Colonic mucosa (tissue), 4 donors: ENCODE measurements at places on chromosomes 7 and 10. TPM values are rescaled to one million over a fixed set of nuclear protein-coding genes. Genes with fewer than 3 reads are reported as not detected.

DNA sequence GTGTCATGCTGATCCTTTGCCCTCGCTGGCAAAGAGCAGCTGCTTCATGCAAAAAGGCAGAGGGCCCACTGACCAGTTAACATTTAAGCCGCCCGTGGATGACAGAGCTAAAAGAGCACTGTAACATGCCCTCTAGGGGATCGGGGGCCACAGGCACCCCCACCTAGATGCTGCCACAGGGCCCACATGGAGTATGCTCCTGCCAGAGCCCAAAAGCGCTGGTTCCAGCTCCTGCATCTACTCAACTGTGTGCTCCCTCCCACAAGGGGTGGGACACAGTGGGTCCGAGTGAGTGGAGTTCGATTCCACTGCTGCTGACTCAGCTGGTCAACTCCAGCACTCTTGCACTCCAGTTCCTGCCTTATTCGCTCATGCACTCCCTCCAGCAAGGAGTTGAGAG is 199.8 kb upstream of the CNTNAP2 start:
- DNase-seq = no peak
- no peak overlapping the region for H3K4me3 ChIP-seq
- no peaks in the 10 kb centered on the region for H3K4me1 ChIP-seq
- H3K36me3 ChIP-seq = no peaks in the 10 kb centered on the region

- no peak overlapping the region for H3K4me3 ChIP-seq
- H3K27me3 ChIP-seq = no peaks in the 10 kb centered on the region
- no peak overlapping the region for H3K27ac ChIP-seq
- H3K36me3 ChIP-seq = no peaks in the 10 kb centered on the region
Observed at GRCh38 chr10:127619546-127620325, 70.6 kb downstream of the NPS start.

GRCh38 chr10:121024905-121025584 is 173.9 kb downstream of the WDR11 start:
- no peaks in the 10 kb centered on the region for H3K27me3 ChIP-seq
- H3K36me3 ChIP-seq = no peaks in the 10 kb centered on the region
- no peak overlapping the region for H3K27ac ChIP-seq

DNA sequence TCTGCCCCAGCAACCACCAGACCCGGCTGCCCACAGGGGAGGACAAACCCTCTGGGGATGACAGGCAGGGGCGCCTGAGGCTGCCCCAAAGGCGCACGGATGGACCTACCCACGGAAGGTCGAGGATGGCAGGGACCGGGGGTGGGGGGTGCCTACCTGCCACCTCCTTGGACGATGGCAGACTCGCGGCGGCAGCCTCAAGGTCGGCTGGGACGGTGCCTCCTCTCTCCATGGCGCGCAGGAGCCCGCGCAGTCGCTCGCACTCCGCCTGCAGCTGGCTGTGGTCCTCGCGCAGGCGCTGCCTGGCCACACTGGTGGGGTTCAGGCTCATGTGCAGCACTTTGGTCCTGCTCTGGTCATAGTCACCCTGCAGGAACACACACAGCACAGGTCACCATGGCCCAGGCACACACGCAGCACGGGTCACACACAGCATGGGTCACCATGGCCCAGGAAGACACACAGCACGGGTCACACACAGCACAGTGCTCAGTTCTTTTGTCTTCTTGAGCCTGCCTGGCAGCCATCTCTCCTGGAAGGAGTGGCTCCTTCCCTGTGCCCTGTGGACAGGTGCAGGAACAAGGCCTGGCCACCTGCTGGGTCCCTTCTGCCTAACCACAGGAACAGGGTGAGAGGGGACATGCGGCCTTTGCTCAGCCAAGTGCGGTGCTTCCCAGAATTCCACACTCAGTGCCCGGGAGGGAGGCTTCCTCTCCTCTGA is 266.6 kb downstream of the ELFN1 start:
- no peaks in the 10 kb centered on the region for H3K27me3 ChIP-seq
- H3K27ac ChIP-seq = no peak overlapping the region
- DNase-seq = no peak

DNA sequence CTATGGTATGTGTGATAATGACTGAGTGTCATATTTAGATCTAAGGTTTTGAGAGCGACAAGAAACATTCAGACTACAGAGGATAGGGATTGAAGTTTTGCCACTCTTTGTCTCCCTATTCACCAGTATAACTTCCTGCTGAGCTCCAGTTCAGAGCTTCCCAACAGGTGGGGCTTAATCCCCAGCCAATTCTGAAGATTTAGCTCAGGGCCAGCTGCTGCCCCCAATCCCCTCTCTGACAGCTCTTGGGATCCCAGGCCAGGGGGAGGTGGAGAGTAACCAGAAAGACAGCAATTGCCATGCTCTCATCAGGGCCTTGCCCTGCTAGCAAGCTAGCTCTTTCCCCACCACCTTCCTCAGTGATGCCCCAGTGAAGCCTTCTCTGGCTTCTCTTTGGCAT is 57.8 kb downstream of the TRIL start:
- no peak for DNase-seq
- H3K27me3 ChIP-seq = no peaks in the 10 kb centered on the region
- H3K4me3 ChIP-seq = no peak overlapping the region
- H3K4me1 ChIP-seq = no peaks in the 10 kb centered on the region

DNA sequence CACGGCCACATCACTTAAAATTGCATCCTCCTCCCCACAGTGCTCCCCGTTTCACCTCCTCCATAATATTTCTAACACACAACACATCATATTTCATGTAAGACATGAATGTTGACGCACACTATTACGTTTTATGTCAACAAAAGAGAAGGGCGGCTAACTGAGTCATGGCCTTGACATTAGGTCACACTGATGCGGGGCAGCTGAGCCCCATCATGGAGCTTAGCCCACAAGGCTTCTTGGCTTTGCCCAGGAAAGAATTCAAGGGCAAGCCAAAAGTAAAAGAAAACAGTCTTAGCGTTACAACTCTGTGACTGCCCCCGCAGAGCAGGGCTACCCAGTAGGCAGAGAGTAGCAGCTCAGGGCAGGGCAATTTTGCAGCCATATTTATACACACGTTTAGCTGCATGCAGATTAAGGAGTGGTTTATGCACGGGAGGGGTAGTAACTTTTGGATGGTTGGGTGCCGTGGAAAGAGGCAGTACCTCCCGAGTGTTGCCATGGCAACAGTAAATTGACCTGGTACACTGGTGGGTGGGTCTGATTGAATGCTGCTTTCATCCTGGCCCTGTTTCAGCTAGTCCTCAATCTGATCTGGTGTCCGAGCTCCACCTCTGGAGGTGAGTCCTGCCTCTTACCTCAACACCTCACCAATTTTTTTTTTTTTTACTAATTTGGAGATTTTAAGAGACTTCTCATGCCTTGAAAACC is 156.2 kb upstream of the FRMD4A start:
- H3K27me3 ChIP-seq = no peaks in the 10 kb centered on the region
- no peak overlapping the region for H3K27ac ChIP-seq
- H3K36me3 ChIP-seq = no peaks in the 10 kb centered on the region
- no peak for DNase-seq
- no peak overlapping the region for H3K4me3 ChIP-seq

GRCh38 chr10:55233505-55233904 is 432.5 kb upstream of the PCDH15 start:
- no peaks in the 10 kb centered on the region for H3K27me3 ChIP-seq
- DNase-seq = no peak
- H3K4me3 ChIP-seq = no peak overlapping the region
- no peak overlapping the region for H3K27ac ChIP-seq

GRCh38 chr7:74356589-74357315 is 67.5 kb downstream of the CLIP2 start:
- no peak for DNase-seq
- H3K4me1 ChIP-seq = no peaks in the 10 kb centered on the region
- peaks cover 4% of the 10 kb centered on the region for H3K36me3 ChIP-seq
- no peak overlapping the region for H3K4me3 ChIP-seq
- H3K27ac ChIP-seq = no peak overlapping the region
- H3K27me3 ChIP-seq = no peaks in the 10 kb centered on the region

DNA sequence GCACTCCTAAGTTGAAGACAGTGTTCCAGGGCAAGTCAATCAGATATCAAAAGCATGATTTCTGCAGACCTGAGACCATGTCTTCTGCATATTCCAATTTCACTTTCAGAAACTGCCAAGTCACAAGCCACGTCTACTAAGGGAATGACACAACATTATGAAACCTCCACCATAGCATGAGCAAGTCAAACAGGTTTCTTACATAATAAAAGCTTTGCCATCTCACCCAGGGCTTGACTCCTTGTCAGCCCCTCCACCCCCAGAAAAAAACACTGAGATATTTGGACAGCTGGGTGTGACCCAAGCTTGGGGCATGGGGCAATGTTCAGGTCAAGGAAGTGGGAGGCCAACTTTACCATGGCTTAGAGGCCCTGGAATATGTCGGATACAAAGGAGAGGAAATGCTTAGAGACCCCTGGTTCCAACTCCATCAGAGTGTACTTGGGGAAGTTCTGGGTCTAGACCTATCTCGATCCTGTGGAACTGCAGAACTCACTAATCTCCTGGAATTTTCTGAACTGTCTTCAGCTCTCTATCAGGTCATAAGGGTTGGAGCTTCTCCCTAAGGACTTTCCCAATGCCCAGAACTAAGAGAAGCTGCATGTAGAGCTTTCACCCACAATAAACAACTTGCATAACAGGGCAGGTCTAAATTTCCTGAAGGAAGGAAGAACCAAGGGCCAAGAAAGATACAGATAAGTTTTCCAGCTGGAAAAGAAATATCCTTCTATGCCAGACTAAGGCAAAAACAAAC is 80.6 kb upstream of the NAMPT start:
- no peaks in the 10 kb centered on the region for H3K27me3 ChIP-seq
- H3K36me3 ChIP-seq = no peaks in the 10 kb centered on the region
- no peaks in the 10 kb centered on the region for H3K4me1 ChIP-seq
- H3K4me3 ChIP-seq = no peak overlapping the region
- peak; percentile 63 for DNase-seq

DNA sequence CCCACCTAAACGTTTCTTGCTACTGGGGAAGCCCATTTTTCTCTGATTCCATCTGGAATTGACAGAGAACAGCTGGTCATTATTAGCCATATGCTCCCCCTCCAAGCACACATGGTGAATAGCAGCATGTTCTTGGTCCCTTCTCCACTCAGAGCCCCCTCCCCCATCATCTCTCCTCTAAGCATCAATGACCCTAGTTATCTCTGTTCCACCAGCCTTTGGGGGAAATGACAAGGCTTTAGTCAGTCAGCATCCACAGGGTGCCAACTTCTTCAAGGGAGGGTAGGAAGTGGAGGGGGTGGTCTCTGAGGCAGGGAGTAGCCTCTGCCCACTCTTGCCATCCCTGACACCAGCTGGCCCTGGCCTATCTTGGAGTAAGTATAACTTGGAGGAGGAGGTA is 163.1 kb downstream of the UBE2H start:
- H3K27ac ChIP-seq = no peak overlapping the region
- peaks cover 28% of the 10 kb centered on the region for H3K27me3 ChIP-seq
- H3K36me3 ChIP-seq = no peaks in the 10 kb centered on the region
- DNase-seq = no peak
- H3K4me1 ChIP-seq = peaks cover 11% of the 10 kb centered on the region

The FAM241B gene
- total RNA-seq = 4.5 TPM

The PDE6C gene
- total RNA-seq = not detected

The NXPH1 gene
- total RNA-seq = 0.30 TPM

The PLXDC2 gene
- 12.5 TPM for total RNA-seq

The MMP21 gene
- total RNA-seq = not detected

The FXYD4 gene
- total RNA-seq = 0.98 TPM

The OR2A12 gene
- total RNA-seq = not detected
